ENCODE measurements at places on chromosomes 3 and 15.

DNA sequence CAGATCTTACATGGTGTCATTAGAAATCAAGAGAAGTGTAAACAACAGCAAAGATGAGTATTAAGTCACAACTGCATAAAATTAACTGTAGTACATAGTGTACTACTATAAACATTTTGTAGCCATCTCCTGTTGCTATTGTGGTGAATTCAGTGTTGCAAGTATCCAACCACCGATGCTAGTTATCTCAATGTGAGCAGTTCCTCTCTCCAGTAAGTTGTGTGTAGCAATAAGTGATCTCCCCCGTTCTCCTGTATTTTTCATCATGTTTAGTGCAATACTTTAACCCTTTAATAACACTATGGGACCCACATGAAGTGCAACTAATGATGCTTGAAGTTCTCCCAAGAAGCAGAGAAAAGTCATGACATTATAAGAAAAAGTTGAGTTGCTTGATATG lies 264.7 kb upstream of the KCNH8 start:
- no peak for DNase-seq

- no peak for DNase-seq
Measured at GRCh38 chr15:69592954-69593353, 140.3 kb downstream of the RPLP1 start.

DNA sequence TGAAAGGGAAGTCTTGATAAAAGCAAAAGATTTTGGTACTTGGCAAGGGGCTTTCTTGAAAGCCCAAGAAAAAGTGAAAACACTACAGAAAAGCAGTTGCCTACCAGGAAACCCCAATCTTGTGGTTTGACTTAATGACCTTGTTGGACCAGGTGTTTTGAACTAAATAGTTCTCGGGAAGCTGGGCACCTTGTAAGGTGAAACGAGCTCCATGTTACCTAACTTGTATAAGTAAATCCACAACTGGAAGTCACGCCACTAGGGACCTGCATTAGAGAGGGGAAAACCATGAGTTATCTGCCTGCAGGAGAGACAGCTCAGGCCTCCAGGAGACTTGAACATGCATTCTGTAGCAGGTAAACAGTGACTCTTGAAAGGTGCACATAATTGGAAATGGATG lies 88.2 kb downstream of the GMPS start:
- no peak for DNase-seq

GRCh38 chr3:7700539-7700938 lies 801.1 kb upstream of the LMCD1 start:
- no peak for DNase-seq

DNA sequence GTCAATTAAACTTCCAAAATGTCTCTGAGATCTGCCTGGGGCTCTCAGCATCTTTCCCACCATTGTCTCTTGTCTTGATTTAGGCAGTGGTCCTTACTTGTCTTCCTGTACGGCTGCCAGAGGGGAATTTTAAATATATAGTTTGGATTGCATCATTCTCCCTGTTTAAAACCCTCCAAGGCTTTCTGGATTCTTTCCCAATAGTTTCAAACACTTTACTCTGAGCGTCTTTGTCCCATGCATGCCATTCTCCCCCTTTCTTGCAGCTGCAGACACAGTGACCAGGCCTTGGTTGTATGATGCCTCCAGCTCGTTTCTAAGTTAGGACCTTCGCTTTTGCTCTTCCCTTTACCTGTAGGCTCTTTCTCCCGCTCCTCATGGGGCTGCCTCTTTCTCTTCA lies 323.3 kb upstream of the CTNNB1 start:
- DNase-seq, result no peak

- DNase-seq, result no peak
Measured at GRCh38 chr3:152218602-152219001, 50.1 kb upstream of the MBNL1 start.

DNA sequence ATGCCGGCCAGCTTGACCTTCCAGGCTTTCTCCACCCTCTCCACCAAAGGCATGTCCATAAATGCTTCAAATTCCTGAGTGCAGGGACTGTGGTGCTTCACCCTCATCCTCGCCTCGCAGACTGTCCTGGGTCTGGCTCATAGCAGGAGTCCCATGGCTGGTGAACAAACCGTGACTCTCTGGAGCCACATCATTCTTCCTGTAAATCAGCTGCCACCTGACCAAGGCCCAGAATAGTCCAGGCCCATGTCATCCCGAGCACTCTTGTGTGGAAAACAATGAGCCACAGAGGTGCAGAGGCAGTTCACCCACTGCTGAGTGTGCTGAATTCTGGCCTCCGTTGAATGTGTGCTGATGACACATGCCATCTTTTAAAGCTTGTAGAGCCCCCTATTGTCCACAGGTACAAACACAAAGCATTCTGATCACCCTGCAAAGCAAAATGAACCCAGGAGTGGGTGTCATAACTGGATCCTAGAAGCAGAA lies 68.6 kb downstream of the ABHD5 start:
- no peak for DNase-seq

- no peak for DNase-seq
Measured at GRCh38 chr3:121594850-121595249, 1.7 kb downstream of the FBXO40 start.

DNA sequence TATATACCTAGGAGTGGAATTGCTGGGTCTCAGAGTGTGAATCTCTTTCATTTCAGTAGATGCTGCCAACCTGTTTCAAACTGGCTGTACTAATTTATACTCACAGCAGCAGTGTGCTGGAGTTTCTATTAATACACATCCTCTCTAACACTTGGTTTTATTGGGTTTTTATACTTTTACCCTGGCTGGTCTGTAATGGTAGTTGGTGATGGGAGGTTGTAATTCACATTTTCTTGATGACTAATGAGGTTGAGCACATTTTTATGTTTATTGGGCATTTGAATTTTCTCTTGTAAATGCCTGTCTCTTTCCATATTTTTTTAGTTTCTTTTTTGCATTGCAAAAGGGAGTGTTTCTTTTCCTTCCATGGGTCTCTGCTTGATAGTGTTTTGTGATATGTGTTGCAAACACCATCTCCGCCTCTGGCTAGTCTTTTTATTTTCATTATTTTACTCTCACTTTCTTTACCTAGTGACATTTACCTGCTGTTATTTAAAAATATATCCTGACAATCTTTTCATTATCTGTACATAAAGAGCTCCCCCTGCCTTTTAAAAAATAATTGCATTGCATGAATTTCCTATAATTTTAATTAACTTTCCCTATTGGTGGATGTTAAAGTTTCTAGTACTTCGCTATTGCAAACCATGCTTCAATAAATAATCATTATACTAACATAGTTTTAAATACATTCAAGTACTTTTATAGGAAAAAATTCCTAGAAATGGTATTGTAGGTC lies 49.0 kb upstream of the GCNT3 start:
- DNase-seq, result no peak
